Fibroblast of lung (primary cell): ENCODE measurements at places on chromosomes 6 and 20.

- no peaks in the 10 kb centered on the region for H3K27me3 ChIP-seq
- no peak for DNase-seq
- no peaks in the 10 kb centered on the region for H3K4me1 ChIP-seq
- no peak overlapping the region for H3K4me3 ChIP-seq
These were observed 32.9 kb upstream of the RREB1 start for GRCh38 chr6:7074870-7075269.

- H3K4me3 ChIP-seq = no peak overlapping the region
- H3K27ac ChIP-seq = no peak overlapping the region
- DNase-seq = no peak
- no peaks in the 10 kb centered on the region for H3K4me1 ChIP-seq
- H3K36me3 ChIP-seq = no peaks in the 10 kb centered on the region
- H3K27me3 ChIP-seq = no peaks in the 10 kb centered on the region
These were observed 91.0 kb downstream of the SCP2D1 start for GRCh38 chr20:18904624-18905023.

DNA sequence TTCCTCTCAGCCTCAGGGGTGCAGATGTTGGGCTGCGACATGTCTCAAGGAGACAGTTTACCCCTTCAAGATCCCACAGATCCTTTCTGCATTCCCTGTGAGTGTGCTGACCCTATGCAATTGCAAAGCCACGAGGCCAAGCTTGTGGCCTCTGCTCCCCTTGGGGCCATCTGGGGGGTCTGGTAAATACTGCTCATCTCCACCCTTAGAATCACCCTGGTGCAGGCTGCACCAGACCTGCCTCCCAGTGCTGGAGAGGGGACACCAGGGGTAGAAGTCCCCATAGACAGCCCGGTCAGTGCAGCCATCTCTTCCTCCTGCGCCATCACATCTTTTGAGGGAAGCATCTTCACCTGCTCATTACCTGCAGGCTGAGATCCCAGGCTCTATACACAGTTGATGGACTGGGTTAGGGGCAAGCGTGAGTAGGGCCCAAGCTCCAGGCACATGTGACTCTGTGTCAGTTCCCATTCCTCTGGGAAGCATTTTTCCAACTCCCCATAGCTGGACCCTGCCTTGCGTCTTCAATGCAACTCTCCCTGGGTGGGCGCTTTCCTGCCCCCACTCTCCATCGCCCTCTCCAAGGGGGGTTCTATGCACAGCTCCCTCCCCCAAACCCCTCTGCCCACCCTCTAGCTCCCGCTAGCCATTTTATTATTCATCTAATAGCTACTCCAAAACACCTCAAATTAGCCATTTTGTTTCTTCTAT, 53.9 kb downstream of the THBS2 start:
- H3K27ac ChIP-seq = no peak overlapping the region
- H3K4me1 ChIP-seq = no peaks in the 10 kb centered on the region
- H3K4me3 ChIP-seq = no peak overlapping the region
- no peaks in the 10 kb centered on the region for H3K27me3 ChIP-seq

DNA sequence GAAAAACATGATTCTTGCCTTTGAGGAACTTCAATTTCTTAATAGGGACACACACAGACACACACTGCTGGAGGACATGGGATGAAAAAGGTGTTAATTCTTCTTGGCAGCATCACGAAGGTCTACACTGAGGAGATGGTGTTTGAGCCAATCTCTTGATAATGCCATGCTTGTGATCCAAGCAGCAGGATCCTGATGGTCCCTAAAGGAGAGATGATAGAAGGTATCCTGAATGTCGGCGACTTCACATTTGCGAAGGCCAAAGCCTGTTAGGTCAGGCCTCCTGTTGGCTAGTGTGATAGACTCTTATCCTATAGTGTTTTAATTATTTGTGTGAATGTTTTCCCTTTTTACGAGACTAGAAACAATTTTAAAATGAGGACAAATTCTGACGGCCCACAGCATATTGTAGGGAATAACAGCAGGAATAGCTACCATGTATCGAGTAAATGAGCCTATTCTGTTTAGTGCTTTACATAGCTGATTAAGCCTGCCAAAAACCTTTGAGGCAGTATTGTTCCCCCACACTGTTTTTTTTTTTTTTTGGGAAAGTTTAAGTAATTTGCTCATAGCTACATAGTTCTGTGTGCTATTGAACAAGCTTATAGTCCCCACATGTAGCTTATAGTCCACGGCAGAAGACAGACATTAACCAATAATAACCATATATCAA, 15.3 kb upstream of the TFB1M start:
- H3K4me3 ChIP-seq = no peak overlapping the region
- H3K36me3 ChIP-seq = no peaks in the 10 kb centered on the region
- no peak overlapping the region for H3K27ac ChIP-seq
- no peaks in the 10 kb centered on the region for H3K27me3 ChIP-seq
- DNase-seq = no peak

- H3K36me3 ChIP-seq = peaks cover 8% of the 10 kb centered on the region
- no peak for DNase-seq
- no peak overlapping the region for H3K4me3 ChIP-seq
These were observed 20.1 kb downstream of the SEC23B start for GRCh38 chr20:18527836-18528235.

DNA sequence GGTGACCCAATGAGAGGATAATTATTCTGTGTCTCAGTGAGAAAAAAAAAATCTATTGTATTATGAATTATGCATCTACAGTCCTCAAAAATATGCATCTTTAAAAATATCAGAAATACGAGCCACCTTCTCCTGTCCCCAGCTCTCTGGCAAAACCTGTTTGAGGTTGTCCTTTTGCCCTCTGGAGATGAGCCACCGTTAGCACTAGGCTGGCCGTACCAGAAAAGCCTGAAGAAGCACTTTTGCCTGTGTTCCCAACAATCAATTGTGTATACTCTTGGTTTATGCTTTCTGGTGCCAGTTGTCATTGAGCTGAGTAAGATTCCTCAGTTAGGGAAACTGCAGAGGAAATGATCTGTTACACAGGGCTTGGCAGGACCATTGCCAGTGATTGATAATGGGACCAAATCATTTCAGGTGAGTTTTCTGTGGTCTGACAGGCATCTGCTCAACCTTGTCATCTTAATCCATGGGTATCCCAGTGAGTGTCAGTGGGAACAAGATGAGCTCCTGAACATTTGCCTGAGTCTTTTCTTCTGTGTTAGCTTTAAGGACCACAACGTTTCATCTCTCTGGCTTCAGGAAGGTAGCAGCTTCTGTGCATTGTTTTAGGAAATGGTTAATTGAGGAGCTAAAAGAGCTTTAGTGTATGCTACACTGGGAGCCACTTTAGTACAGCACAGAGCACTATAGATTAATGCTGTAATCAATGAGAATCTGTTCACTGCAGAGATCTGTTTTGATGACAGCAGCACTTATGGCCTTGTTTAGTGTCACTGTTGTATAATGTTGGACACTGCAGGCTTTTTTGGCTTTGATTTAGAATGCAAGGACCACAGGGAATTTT, 330.1 kb downstream of the RIMS1 start:
- no peaks in the 10 kb centered on the region for H3K27me3 ChIP-seq
- H3K4me1 ChIP-seq = no peaks in the 10 kb centered on the region
- no peak for DNase-seq
- H3K4me3 ChIP-seq = no peak overlapping the region

DNA sequence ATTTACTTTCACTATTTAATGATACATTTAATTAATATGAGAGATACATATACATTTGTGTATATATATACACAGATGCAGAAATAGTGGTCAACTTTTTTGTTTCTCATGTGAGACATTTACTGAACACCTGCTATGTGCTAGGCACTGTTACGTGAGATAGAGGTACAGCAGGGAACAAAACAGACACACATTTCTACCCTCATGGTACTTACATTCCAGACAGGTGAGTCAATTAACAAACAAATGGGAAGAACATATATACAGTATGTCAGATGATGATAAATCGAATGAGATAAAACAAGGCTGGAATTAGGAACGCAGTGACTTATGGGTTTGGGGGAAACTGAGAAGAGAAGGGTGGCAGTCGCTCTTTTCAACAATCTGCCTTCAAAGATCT, 5.1 kb downstream of the TFB1M start:
- peaks cover 6% of the 10 kb centered on the region for H3K4me1 ChIP-seq
- peaks cover 4% of the 10 kb centered on the region for H3K36me3 ChIP-seq
- no peak overlapping the region for H3K27ac ChIP-seq
- DNase-seq = peak; percentile 5

GRCh38 chr6:219641-220198, 72.6 kb upstream of the DUSP22 start:
- no peaks in the 10 kb centered on the region for H3K4me1 ChIP-seq
- H3K27me3 ChIP-seq = no peaks in the 10 kb centered on the region
- DNase-seq = peak; percentile 62
- no peak overlapping the region for H3K27ac ChIP-seq
- peak overlapping the region; percentile 4 for H3K4me3 ChIP-seq
- H3K36me3 ChIP-seq = no peaks in the 10 kb centered on the region

DNA sequence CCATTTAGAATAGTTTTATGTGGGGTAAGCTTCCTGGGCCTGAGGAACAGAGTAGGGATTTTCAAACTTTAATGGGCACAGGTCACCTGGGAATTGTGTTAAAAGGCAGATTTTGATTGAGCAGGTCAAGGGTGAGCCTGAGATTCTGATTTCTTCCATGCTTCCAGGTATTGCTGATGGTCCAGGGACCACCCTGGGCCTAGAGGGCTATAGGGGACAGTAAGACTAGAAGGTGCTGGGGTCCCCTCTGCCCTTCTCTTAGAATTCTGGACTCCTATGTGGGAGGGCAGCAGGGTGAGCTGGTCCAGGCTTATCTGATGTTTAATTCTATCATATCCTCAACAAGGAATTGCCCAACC, 2.6 kb downstream of the DDR1 start:
- no peak for DNase-seq
- H3K36me3 ChIP-seq = no peaks in the 10 kb centered on the region
- peaks cover 21% of the 10 kb centered on the region for H3K4me1 ChIP-seq

DNA sequence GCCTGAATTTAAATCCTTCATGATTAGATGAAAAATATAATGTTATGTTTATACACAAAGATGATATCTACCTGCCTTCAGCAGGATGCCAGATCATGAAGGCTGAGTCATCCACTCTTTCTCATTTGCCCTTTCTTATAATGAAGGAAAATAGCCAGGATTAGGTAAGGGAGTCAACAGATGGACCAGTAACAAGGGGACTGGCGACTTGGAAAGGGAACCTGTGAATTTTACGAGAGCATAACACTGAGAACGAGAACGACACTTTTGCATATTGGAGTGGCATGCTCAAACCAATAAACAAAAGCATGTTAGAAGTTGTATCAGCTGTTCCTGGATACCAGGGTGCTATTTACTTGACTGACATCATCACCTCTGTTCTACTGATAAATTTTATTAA, 154.0 kb downstream of the LAMP5 start:
- H3K4me3 ChIP-seq = no peak overlapping the region
- no peak for DNase-seq
- H3K27ac ChIP-seq = no peak overlapping the region

DNA sequence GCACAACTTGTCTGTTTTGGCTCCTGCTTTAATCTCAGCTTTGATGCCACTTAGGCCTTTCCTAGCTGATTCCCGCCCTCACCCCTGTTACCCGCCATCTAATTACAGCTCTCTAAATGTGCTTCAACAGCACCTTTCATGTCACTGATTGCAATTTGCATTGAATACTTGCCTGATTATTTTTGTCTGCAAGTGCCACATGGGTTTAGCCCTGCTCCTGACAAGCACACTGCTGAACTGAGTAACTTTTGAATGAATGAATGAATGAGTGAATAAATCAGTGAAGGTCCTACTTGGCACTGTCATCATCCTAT, 591 bp upstream of the DCBLD1 start:
- H3K4me3 ChIP-seq = peak overlapping the region; percentile 43
- DNase-seq = no peak
- H3K27me3 ChIP-seq = no peaks in the 10 kb centered on the region
- peaks cover 3% of the 10 kb centered on the region for H3K4me1 ChIP-seq

- H3K4me1 ChIP-seq = peaks cover 3% of the 10 kb centered on the region
- no peaks in the 10 kb centered on the region for H3K27me3 ChIP-seq
- H3K27ac ChIP-seq = no peak overlapping the region
- DNase-seq = no peak
- no peaks in the 10 kb centered on the region for H3K36me3 ChIP-seq
These were observed 303.9 kb downstream of the FOXC1 start for GRCh38 chr6:1913577-1913976.

DNA sequence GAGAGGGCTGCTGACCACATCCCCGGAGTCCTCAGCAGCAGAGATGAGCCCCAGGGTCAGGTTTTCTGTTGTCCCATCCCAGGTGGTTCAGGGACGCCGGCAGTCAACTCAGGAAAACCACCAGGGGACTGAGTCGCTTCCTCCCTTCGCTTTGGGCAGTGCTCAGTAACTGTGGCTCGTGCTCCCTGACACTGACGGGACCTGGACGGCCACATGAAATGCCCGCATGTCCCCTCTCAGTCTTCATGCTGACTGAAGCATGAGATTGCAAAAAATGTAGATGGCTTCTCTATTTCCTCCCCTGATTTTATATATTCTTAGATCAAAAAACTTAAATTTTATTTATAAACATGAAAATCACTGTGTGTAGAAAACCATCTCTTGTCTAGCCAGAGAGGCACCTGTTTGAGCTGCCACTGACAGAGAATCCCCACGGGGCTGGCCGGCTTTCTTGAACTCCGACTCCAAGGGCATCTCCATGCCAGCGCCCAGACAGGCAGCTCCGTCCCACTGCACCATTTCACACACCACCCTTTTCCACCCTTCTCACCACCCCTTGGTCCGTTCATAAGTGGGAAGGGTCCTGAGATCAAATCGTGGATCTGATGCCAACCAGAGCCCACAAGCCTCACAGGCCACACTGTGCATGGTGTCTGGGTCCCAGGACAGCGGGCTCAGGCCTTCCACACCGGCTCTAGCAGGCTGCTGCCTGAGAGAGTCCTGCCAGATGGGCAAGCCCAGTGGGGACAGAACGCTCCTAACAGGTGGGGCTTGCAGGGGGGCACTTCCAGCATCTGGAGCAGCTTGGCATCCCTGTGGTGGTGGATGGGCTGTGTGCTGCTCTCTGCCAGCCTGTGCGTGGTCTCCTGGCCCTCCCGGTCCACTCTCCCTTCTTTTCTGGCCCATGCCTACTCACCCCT, 98.2 kb downstream of the SMOC2 start:
- no peak overlapping the region for H3K27ac ChIP-seq
- no peaks in the 10 kb centered on the region for H3K36me3 ChIP-seq
- DNase-seq = no peak
- no peak overlapping the region for H3K4me3 ChIP-seq
- H3K4me1 ChIP-seq = no peaks in the 10 kb centered on the region
- H3K27me3 ChIP-seq = no peaks in the 10 kb centered on the region

GRCh38 chr6:31775184-31775583, 1.9 kb downstream of the VWA7 start:
- no peak for DNase-seq
- no peak overlapping the region for H3K4me3 ChIP-seq
- H3K36me3 ChIP-seq = peaks cover 6% of the 10 kb centered on the region
- H3K27ac ChIP-seq = no peak overlapping the region
- H3K4me1 ChIP-seq = peaks cover 7% of the 10 kb centered on the region

- no peak overlapping the region for H3K4me3 ChIP-seq
- H3K27me3 ChIP-seq = no peaks in the 10 kb centered on the region
- no peak overlapping the region for H3K27ac ChIP-seq
- H3K4me1 ChIP-seq = no peaks in the 10 kb centered on the region
- H3K36me3 ChIP-seq = no peaks in the 10 kb centered on the region
These were observed 1595.7 kb downstream of the HACE1 start for GRCh38 chr6:103264020-103264419.

GRCh38 chr6:137387096-137387764, 107.0 kb downstream of the OLIG3 start:
- no peak for DNase-seq
- H3K4me1 ChIP-seq = no peaks in the 10 kb centered on the region
- no peaks in the 10 kb centered on the region for H3K36me3 ChIP-seq
- no peak overlapping the region for H3K27ac ChIP-seq
